ENCODE measurements at places on chromosomes 5 and 9.

GRCh38 chr5:21199087-21199486 is 1211.1 kb upstream of the CDH18 start:
- DNase-seq, result no peak

GRCh38 chr5:132526974-132527564 is 16.3 kb downstream of the IL5 start:
- no peak for DNase-seq

DNA sequence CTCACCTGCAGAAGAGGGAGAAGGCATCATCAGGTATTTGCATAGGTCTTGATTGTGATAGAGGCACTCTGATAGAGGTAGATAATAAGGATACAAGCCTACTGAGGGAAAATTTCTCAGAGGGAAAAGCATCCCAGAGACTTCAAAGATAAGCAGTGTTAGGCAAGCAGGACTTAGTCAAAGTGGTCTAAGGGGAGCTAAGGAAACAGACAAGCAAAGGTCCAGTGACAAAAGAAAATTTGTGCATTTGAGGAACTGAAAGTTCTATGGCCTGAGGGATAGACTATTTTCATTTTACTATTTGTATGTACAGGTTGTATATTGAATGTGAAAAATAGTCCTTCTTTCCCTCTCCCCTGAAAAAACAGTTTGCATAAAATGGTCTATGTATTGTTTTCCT is 27.4 kb downstream of the OXCT1 start:
- DNase-seq, result no peak

DNA sequence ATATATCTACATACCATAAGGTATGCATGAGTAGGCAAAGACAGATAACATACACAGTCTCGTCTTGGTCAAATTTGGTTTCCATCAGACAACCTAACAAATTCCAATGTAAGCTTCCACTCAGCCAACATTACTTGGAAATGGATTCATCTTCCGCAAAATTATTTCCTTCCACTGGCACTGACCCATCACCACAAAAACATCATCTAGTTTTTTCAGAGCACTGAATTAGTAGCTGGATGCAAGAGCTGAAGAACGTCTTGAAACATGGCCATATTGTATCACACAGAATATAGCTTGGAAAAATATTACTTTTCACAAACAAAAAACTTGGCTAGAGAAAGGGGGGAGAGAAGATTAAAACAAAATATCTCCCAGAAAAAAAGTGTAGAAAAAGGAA is 73.5 kb downstream of the EFNA5 start:
- no peak for DNase-seq

- DNase-seq, result no peak
These were observed 28.1 kb upstream of the PIK3R1 start for GRCh38 chr5:68187268-68188055.

- no peak for DNase-seq
These were observed 50.5 kb upstream of the DHFR start for GRCh38 chr5:80705216-80705769.

Data from fibroblast of skin of back (primary cell).